ENCODE measurements at places on chromosomes 16 and 17.

GRCh38 chr17:37255432-37255831 lies 120.4 kb upstream of the C17orf78 start:
- DNase-seq, result no peak

GRCh38 chr17:8555062-8555461 lies 75.5 kb downstream of the MYH10 start:
- DNase-seq, result no peak

DNA sequence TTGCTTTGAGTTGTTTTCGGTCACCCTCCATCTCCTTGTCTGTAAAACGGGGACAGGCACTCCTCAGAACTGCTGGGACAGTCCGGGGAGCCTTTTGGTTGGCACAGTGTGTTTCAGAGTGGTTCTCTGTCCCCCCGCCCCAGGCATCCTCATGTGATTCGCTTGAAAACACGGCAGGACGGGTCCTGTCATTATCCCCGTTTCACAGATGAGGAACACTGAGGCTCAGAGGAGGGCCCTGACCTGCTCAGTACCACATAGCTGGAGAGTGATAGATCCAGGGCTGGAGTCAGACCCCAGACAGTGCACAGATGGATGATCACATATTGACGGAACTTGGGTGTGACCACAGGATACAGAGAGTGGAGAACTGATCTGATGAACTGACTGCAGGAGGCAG lies 13.5 kb upstream of the ADGRG1 start:
- DNase-seq, result no peak

DNA sequence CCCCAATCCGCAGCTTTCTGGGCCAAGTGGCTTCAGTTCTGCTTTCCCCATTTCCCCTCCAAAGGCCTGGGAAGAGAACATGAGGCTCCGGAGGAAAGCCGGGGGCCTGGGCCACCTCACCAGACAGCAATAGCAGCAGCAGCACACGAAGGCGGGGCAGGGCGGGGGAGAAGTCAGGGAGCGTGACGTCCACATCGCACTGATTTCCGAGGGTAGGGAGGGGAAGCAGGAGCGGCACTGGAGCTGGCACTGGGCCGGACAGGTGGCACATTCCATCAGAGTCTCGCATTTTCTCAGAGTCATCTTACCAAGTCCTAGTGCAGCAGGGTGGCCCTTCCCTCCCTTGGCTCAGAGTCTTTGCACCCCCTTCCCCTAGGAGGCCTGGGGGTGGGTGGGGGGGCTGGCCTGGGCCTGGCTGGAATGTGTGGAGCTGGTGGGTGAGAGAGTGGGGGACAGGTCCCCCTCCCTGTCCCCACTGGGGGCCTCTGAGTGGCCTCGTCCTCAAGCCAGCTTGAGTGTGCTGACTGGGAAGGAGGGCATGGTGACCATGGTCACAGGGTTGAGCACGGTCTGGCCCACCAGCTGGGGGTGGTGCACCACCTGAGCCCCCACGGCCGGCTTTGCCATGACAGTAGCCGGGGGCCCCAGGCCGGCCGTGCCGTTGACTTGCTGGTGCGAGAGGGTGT lies 14.3 kb downstream of the MNT start:
- no peak for DNase-seq

GRCh38 chr17:13051915-13052314 lies 34.1 kb upstream of the ELAC2 start:
- no peak for DNase-seq

DNA sequence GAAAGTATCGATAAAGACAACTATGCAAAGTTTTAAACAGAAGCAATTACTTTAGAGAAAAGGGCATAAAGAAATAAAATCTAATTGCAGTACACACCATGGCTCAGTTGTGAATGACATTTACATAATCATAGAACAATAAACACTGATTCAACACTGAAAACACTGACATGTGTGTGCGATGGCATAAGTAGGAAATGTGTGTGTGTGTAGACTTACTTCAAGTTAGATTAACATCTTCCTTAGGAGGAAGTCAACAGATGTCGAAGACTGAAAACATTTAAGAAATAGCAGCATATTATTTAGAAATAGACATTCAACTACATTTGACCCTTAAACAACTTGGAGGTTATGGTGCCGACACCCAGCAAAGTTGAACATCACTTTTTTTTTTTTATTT lies 172.4 kb downstream of the STX8 start:
- no peak for DNase-seq
